ENCODE measurements at places on chromosomes 6 and 20. TPM values are rescaled to one million over a fixed set of nuclear protein-coding genes. Genes with fewer than 3 reads are reported as not detected.

The MICB gene
- not detected for total RNA-seq

The ULBP2 gene
- total RNA-seq = not detected

The LRFN2 gene
- total RNA-seq = not detected

The SOX4 gene
- 20.0 TPM for total RNA-seq

The SLC13A3 gene
- total RNA-seq = 3.4 TPM

The TNXB gene
- 24.9 TPM for total RNA-seq

The ISM1 gene
- total RNA-seq = 3.1 TPM

The HLA-DPA1 gene
- total RNA-seq = 10.5 TPM

The DNMT3B gene
- 6.5 TPM for total RNA-seq

The PLG gene
- not detected for total RNA-seq

The BEND6 gene
- total RNA-seq = not detected

The OR12D3 gene
- total RNA-seq = not detected

The SPATS1 gene
- not detected for total RNA-seq

The FKBP5 gene
- 138 TPM for total RNA-seq

The PGC gene
- 48.8 TPM for total RNA-seq

The LHFPL5 gene
- 5.6 TPM for total RNA-seq

The C20orf202 gene
- total RNA-seq = not detected

The SLC22A7 gene
- total RNA-seq = not detected

The NKX2-4 gene
- not detected for total RNA-seq

The BTNL2 gene
- total RNA-seq = not detected

All from body of pancreas (tissue), 4 donors.